ENCODE measurements at places on chromosomes 2 and 18. TPM values are rescaled to one million over a fixed set of nuclear protein-coding genes. Genes with fewer than 3 reads are reported as not detected.

The C2orf78 gene
- polyA plus RNA-seq, result not detected

The DSEL gene
- polyA plus RNA-seq, result 8.4 TPM

The AFF3 gene
- polyA plus RNA-seq, result 4.8 TPM

The CHN1 gene
- polyA plus RNA-seq, result 8.2 TPM

The DNAH7 gene
- 1.5 TPM for polyA plus RNA-seq

The MYO5B gene
- polyA plus RNA-seq, result 52.0 TPM

The IL1A gene
- 0.09 TPM for polyA plus RNA-seq

The C2orf80 gene
- polyA plus RNA-seq, result 0.84 TPM

The TACR1 gene
- 1.0 TPM for polyA plus RNA-seq

The GPR45 gene
- 0.09 TPM for polyA plus RNA-seq

The ODC1 gene
- 108 TPM for polyA plus RNA-seq

The ARHGEF33 gene
- 0.87 TPM for polyA plus RNA-seq

The LRP2 gene
- polyA plus RNA-seq, result 4.4 TPM

GRCh38 chr2:64054161-64054915 lies 35.1 kb upstream of the VPS54 start:
- H3K4me1 ChIP-seq, result no peaks in the 10 kb centered on the region
- H3K27ac ChIP-seq, result no peak overlapping the region
- no peak overlapping the region for H3K4me3 ChIP-seq
- H3K36me3 ChIP-seq, result no peaks in the 10 kb centered on the region
- DNase-seq, result no peak
- H3K27me3 ChIP-seq, result no peaks in the 10 kb centered on the region

DNA sequence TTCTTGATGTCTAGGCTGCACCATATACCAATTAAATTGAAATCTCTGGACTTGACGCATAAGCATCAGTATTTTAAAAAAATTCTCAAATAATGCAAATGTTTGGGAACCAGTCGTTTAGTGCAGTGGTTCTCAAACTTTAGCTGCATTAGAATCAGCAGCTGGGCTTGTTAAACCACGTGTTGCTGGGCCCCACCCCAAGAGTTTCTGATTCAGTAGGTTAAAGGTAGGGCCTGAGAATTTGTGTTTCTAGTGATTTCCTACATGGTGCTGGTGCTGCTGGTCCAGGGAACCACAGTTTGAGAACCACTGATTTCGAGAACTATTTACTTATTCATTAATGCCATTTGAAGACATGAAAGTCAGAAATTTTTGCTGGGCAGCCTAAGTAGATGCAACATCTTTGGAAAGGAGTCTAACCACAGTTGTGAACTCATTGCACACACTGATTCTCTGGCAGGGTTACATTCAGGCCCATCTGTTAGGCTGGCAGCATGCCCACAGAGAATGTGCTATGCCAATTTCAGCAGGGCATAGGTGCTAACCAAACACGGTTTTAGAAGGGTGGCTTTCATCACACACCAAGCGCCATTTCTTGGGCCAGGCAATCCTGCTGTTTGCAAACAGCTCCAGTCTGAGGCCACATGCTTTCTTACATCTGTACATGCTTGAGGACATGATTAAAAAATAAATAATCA lies 26.4 kb upstream of the ATP5MC3 start:
- no peak for DNase-seq
- no peaks in the 10 kb centered on the region for H3K4me1 ChIP-seq
- peaks cover 7% of the 10 kb centered on the region for H3K27me3 ChIP-seq
- no peak overlapping the region for H3K4me3 ChIP-seq
- no peak overlapping the region for H3K27ac ChIP-seq
- H3K36me3 ChIP-seq, result no peaks in the 10 kb centered on the region

- no peak overlapping the region for H3K4me3 ChIP-seq
- no peaks in the 10 kb centered on the region for H3K27me3 ChIP-seq
- H3K4me1 ChIP-seq, result peaks cover 4% of the 10 kb centered on the region
- DNase-seq, result no peak
- peaks cover 6% of the 10 kb centered on the region for H3K36me3 ChIP-seq
These were observed 49.3 kb downstream of the HIBCH start for GRCh38 chr2:190270298-190270697.

DNA sequence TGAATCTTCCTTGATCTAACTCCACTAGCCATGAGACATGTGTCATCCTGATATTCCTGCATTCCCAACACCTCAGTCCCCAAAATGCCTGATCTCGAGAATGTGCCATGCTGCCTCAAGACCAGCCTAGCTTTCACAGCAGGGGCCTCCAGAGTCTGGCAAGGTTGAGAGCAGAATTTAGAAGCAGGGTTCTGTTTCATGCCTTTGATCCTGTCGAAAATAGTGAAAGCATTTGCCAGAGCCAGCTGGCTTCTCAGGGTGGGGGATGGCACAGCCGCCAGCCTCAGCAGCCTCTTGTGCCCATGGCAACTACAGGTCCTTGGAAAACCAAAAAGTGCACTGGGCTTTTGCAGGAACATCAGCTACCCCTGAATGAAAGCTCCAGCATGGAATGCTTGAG lies 143.5 kb downstream of the RTN4 start:
- no peak for DNase-seq
- no peak overlapping the region for H3K27ac ChIP-seq
- H3K27me3 ChIP-seq, result no peaks in the 10 kb centered on the region

DNA sequence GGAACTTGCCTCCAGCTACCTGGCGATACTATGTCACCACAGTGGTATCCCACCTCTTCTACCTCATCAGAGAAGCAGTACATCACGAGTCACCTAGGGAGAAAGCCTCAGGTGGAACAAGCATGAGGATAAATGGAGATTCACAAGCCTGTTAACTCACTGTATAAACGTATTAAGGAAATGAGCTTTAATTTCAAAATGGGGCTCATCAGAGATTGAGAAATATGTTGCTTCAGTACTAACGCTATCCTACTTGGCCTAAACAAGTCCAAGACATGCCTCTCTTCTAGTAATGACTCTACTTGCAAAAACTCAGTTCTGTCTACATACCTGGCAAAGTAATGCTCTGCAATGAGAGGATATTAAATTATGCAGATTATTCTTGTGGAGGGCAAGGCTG lies 4.3 kb downstream of the SLC39A6 start:
- no peak overlapping the region for H3K27ac ChIP-seq
- no peaks in the 10 kb centered on the region for H3K27me3 ChIP-seq
- H3K36me3 ChIP-seq, result peaks cover 17% of the 10 kb centered on the region
- no peak for DNase-seq
- peaks cover 3% of the 10 kb centered on the region for H3K4me1 ChIP-seq

DNA sequence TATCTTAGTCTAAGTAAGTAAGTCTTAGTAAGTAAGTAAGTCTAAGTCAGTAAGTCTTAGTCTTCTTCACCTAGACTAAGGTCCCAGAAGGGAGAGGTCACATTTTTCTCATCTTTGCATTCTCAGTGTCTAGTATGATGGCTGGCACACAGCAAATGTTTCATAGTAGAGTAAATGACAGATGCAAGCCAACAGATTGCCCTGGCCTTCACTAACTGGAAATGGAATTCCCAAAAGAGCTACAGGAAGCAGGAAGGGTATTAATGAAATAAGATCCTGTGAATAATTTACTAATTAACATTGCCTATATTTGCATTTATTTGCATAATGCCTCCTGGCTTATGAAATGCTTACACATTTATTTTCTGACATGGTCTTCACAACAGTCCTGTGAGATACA lies 221.6 kb downstream of the RAD51AP2 start:
- H3K27ac ChIP-seq, result no peak overlapping the region
- no peaks in the 10 kb centered on the region for H3K27me3 ChIP-seq
- no peaks in the 10 kb centered on the region for H3K36me3 ChIP-seq
- H3K4me1 ChIP-seq, result no peaks in the 10 kb centered on the region
- H3K4me3 ChIP-seq, result no peak overlapping the region

- H3K4me3 ChIP-seq, result no peak overlapping the region
- H3K27ac ChIP-seq, result no peak overlapping the region
- peaks cover 4% of the 10 kb centered on the region for H3K4me1 ChIP-seq
- DNase-seq, result no peak
- no peaks in the 10 kb centered on the region for H3K27me3 ChIP-seq
These were observed 123.6 kb downstream of the EIPR1 start for GRCh38 chr2:3253913-3254441.

DNA sequence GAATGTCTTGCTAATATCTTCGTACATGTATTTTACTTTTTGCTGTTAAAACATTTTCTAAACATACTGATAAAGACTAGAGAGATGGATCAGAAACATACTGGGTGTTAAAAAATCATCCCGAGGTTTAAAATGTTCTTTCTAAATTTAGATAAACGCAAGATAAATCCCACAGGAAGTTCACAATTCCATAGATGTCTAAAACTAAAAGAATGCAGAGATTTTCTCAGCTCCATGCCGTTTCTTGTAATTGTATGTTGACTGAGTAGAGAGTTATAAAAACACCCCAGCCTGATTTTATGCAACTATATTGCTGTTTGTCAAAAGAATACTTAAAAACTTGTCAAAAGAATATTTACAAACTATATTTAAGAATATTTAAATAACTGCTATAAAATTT lies 455.7 kb downstream of the ARHGAP15 start:
- H3K27ac ChIP-seq, result no peak overlapping the region
- H3K4me1 ChIP-seq, result no peaks in the 10 kb centered on the region
- no peaks in the 10 kb centered on the region for H3K36me3 ChIP-seq
- DNase-seq, result no peak

DNA sequence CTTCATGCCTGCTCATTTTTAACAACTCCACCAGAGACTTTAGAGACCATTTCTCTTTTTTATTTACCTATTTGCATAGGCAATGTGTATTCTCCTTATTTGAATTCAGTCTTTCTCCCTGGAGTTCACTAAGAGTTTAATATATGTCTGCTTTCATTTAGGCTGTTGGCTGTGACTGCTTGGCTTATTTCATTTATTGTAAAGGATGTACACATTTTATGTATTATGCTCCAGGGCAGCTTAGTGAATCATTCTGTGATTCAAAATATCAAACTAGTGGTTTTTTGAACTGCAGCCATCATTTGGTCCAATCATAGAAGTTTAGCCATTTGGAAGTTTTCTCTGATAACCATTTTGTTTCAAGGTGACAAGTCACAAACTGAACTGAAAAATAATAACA lies 229.6 kb downstream of the LPIN1 start:
- no peaks in the 10 kb centered on the region for H3K36me3 ChIP-seq
- H3K27me3 ChIP-seq, result no peaks in the 10 kb centered on the region
- H3K4me3 ChIP-seq, result no peak overlapping the region
- DNase-seq, result no peak
- H3K27ac ChIP-seq, result no peak overlapping the region

- H3K27ac ChIP-seq, result no peak overlapping the region
- H3K4me3 ChIP-seq, result no peak overlapping the region
- no peaks in the 10 kb centered on the region for H3K36me3 ChIP-seq
- H3K4me1 ChIP-seq, result peaks cover 5% of the 10 kb centered on the region
- H3K27me3 ChIP-seq, result no peaks in the 10 kb centered on the region
- DNase-seq, result no peak
These were observed 3.8 kb downstream of the VPS54 start for GRCh38 chr2:64015391-64015790.

- H3K36me3 ChIP-seq, result no peaks in the 10 kb centered on the region
- no peak overlapping the region for H3K4me3 ChIP-seq
- H3K27me3 ChIP-seq, result no peaks in the 10 kb centered on the region
- H3K4me1 ChIP-seq, result no peaks in the 10 kb centered on the region
- no peak overlapping the region for H3K27ac ChIP-seq
These were observed 24.4 kb upstream of the CHMP1B start for GRCh38 chr18:11826836-11827235.

DNA sequence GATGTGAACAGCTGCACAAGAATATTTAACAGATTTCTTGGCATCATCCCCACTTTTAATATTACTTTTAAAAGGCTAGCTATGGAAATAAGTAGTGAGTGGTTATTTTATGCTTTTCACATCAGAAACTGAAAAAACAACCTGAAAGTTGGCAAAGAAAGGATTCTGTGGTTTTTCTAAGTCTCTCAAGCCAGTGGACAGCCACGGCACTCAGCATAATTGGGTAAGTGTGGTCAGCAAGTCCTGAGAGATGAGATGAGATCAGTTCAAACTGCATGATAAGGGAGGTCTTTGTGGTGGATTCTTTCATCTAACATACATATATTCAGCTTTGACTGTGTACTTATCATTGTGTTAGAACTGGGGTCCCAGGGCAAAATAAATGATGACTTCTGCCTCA lies 105.2 kb downstream of the LYPD6B start:
- no peak overlapping the region for H3K27ac ChIP-seq

DNA sequence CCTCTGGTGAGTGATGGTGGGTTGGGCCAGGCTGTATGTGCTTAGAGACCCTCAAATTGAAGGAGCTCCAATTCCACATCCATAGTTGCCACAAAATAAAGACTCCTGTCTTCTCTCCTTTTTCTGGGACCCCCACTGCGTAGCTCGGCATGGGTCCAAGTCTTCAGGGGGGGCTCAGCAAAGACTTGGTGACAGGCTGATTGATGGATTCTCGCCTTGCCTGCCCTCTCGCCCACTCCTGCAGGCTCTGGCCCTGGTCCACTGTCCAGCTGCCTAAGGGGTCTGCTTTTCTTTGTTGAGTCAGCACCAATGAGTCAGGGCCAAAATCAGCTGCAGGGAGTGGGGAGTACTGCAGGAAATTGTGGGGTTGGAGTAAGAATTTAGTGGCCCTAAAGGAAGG lies 21.5 kb downstream of the RPL37A start:
- H3K36me3 ChIP-seq, result no peaks in the 10 kb centered on the region
- H3K4me3 ChIP-seq, result no peak overlapping the region
- H3K4me1 ChIP-seq, result no peaks in the 10 kb centered on the region

GRCh38 chr2:160252900-160253299 lies 52.8 kb upstream of the ITGB6 start:
- DNase-seq, result no peak
- no peaks in the 10 kb centered on the region for H3K4me1 ChIP-seq
- no peak overlapping the region for H3K4me3 ChIP-seq
- no peaks in the 10 kb centered on the region for H3K27me3 ChIP-seq
- H3K27ac ChIP-seq, result no peak overlapping the region

- DNase-seq, result no peak
- H3K36me3 ChIP-seq, result peaks cover 27% of the 10 kb centered on the region
- no peak overlapping the region for H3K4me3 ChIP-seq
- no peaks in the 10 kb centered on the region for H3K27me3 ChIP-seq
- no peak overlapping the region for H3K27ac ChIP-seq
These were observed 14.8 kb downstream of the SLC66A2 start for GRCh38 chr18:79936641-79937040.

DNA sequence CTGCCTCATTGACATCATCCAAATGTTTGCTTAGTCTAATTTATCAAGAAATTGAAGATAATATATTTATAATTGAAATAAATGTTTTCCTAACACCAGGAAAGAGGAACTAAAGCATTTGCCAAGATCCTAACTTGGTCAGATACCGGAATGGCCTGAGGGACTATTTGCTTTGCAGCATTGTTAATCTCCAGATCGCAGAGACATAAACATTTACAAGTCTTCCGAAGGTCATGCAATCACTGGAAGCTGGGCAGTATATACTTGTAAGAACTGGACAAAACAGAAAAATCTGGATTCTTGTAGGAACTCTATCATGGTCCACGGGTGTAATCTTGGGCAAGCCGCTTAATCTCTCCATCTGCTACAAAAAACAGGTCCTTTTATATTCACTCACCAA lies 42.2 kb downstream of the CYBRD1 start:
- H3K27ac ChIP-seq, result no peak overlapping the region
- no peak overlapping the region for H3K4me3 ChIP-seq
- DNase-seq, result no peak
- no peaks in the 10 kb centered on the region for H3K4me1 ChIP-seq
- no peaks in the 10 kb centered on the region for H3K36me3 ChIP-seq

Data from large intestine (tissue), 12 donors.